ENCODE measurements at places on chromosomes 4 and X.

DNA sequence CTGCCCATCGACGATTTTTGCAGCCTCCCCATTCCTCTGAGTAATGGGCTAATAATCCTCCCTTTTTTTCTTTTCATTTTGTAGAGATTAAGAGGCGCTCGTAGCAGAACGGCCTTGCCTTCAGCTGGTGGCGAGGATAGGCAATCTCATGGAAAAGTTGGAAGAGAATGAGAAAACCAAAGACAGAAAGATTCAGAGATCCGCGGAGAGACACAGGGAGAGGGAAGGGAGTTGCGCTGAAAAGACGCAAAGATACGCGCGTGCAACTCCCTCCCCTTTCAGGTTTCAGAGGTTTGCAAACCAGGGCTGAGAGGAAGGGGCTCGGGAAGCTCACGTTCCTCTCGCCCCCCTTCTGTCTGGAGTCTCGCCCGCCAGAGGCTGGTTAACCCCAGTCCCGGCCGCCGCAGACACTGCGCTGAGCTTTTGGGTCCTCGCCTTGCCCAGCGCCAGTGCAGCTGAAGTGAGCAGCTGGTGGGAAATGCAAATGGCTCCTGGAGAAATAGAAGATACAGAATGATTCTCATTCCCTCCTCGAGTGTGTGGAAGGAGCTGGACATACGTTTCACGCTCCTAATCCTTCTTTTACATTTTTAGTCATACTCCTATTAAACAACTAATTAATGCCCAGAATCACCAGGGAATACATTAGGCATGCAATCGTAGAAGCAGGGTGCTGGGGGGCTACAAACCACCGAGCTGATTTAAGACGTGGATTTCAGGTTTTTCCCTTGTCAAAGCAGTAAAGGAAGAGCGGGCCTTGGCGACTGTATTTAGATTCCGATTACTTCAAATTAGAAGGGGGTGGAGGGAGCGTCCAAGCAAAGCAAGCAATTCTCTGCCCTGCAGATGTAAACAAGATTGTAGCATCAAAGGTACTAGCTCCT, 16.6 kb upstream of the PITX2 start:
- no peak for DNase-seq

GRCh38 chr4:154120006-154120676, 331.3 kb upstream of the SFRP2 start:
- DNase-seq, result no peak

- no peak for DNase-seq
Measured at GRCh38 chr4:143403553-143403820, 66.8 kb downstream of the GAB1 start.

GRCh38 chrX:54758114-54759055, 39.7 kb downstream of the ITIH6 start:
- no peak for DNase-seq

DNA sequence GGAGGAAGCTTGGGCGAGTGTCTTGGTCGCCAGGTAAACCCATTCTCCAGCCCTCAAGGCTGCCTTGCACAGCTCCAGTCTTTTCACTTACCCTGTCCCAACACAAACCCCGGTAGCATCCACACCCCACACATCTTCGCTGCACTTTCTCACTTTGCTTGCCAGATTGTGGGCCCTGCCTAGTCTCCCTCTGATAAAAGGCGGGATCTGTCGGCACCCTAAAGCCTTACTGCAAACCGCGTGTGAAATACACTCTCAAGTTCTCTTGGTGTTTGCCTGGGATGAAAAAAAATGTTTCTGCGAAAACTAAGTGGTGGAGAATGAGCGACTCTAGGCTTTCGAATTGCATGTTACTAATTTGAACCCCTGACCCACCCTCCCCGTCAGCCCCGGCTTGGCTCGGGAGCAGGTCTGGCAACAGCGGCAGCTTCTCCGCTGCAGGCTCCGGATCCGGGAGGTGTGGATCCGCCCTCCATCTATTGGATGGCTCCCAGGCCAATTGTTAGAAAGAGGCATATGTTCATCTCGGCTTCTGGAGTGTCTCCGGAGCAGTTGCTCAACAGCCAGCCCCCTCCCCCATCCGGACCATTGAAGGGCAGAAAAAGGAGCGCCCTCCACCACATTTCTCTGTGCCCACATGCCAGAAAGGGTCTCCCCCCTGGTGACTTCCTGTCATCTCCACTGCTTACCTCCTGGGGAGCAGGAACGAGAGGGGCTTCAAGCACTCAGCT, 3.0 kb upstream of the CITED1 start:
- DNase-seq, result no peak

GRCh38 chr4:183675625-183676024, 16.5 kb downstream of the TRAPPC11 start:
- no peak for DNase-seq

- no peak for DNase-seq
Measured at GRCh38 chrX:22184096-22184495, 88.6 kb upstream of the CBLL2 start.
